ENCODE measurements at places on chromosomes 5 and 9.

- DNase-seq, result no peak
These were observed 453.3 kb downstream of the BNC2 start for GRCh38 chr9:16417161-16417560.

DNA sequence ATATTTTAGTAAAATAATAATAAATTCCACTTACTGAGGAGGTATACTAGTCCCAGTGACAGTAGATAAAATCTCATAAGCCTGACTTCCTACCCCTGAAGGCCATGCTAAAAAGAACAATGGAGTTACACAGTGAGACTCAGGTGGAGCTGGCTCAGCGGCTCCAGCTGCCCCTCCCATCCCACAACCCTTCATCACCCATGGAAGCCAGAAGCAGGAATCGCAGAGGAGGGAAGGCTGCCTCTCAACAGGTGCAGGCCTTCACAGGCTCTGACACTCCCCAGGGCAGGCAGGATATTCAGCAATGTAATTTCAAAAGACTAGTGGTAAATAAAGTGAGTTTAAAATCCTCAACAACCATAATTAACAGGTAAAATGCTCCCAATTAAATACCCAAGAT is 67.5 kb downstream of the FANCC start:
- no peak for DNase-seq

DNA sequence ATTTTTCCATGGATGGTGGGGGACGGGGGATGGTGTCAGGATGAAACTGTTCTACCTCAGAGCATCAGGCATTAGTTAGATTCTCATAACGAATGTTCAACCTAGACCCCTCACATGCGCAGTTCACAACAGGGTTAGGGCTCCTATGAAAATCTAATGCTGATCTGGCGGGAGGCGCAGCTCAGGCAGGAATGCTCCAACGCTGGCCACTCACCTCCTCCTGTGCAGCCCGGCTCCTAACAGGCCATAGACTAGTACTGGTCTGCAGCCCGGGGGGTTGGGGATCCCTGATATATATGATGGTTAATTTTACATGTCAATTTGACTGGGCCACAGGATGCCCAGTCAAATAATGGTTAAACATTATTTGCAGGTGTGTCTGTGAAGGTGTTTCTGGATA is 199.0 kb upstream of the NR4A3 start:
- no peak for DNase-seq

DNA sequence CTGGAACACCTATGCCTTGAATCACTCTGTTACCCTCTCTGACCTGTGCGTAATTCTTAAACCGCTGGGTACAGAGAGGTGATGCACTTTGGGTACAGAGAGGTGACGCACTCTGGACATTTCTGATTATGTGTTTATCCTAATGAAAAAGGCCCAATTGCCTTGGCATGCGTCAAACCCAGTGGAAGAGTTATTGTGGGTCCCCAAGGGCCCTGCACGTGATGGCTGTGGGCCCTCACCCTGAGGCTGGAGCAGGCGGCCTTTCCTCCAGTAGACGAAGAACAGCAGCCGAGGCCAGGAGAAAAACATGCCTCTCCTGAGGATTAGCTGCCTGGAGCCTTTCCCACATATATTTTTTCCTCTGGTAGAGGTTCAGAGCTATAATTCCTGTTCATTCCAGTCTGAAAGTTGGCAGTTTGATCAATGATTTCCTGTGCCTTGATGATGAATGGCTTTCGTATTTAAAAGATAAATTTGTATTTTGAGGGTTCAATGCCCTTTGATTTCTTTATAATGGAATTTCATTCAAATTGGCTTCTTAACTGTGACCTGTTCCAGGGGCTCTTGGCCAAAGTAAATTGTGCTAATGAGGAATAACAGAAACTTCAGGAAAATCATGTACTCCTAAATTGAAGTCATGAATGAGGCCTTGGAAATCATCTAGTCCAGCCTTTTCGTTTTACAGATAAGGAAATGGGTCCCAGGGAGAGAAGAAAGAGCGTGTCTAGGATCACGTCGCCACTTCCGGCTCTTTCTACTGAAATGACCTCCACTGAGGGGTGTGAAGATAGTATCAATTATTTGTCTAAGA is 22.8 kb downstream of the ACER2 start:
- no peak for DNase-seq

- no peak for DNase-seq
These were observed 75.2 kb downstream of the LMNB1 start for GRCh38 chr5:126852091-126852571.

GRCh38 chr9:79598562-79599345 is 27.0 kb downstream of the TLE4 start:
- no peak for DNase-seq

DNA sequence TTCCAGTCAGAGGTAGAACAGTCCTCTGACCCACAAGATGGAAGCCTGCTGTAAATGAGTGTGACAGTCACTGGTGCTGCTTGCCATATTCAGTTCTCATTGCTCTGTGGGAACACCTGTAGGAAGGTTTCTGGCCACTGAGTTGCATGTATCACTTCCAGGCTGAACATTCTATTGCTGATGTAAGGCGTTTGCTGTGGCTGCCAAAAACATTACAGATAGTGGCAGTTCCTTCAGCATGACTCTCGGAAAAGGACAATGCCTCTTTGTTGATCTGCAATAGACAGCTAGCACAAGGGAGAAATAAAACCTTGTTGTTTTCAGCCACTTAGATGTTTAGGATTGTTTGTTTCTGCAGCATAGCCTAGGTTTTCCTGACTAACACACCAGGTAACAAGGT is 217.2 kb downstream of the AGTPBP1 start:
- DNase-seq, result no peak

DNA sequence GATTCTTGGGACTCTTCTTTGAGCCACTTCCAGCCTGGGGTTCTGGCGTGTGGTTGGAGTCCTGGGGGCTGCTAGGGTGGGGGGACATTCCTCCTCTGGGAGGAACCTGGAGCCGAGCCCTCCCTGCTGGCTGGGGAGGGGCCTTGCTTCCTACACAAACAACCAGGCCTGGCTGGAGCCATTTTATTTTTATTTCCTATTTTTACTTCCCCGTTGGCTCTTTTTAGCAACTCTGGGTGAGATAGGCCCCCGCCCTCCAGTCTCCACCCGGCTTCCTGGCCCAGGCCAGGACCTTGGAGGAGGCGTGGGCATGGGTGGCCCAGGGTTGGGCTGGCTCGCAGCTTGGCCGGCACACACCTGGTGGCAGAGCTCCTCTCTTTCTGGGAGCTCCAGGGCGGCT is 15.1 kb downstream of the RXRA start:
- DNase-seq, result no peak

DNA sequence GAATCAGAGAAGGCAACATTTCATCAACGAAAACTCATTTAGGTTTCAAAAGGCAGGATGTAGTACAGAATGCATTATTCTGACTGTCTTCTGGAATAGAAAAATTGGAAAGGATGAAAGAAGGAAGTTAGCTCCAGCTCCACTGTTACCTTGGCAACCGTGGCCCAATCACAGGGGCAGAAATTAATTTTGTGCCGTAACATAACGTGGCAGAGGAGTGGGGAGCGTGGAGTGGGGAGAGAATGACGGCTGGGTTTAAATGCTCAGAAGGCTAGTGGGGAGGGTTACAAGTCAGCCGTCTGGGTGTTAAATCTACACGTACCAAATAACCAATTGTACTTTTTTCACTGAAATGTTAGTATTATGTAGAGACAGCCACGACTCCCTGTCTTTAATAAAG is 32.3 kb upstream of the EQTN start:
- DNase-seq, result no peak

- no peak for DNase-seq
These were observed 1.3 kb downstream of the PTPN3 start for GRCh38 chr9:109496841-109497225.

GRCh38 chr5:15350614-15351013 is 149.4 kb upstream of the FBXL7 start:
- no peak for DNase-seq

DNA sequence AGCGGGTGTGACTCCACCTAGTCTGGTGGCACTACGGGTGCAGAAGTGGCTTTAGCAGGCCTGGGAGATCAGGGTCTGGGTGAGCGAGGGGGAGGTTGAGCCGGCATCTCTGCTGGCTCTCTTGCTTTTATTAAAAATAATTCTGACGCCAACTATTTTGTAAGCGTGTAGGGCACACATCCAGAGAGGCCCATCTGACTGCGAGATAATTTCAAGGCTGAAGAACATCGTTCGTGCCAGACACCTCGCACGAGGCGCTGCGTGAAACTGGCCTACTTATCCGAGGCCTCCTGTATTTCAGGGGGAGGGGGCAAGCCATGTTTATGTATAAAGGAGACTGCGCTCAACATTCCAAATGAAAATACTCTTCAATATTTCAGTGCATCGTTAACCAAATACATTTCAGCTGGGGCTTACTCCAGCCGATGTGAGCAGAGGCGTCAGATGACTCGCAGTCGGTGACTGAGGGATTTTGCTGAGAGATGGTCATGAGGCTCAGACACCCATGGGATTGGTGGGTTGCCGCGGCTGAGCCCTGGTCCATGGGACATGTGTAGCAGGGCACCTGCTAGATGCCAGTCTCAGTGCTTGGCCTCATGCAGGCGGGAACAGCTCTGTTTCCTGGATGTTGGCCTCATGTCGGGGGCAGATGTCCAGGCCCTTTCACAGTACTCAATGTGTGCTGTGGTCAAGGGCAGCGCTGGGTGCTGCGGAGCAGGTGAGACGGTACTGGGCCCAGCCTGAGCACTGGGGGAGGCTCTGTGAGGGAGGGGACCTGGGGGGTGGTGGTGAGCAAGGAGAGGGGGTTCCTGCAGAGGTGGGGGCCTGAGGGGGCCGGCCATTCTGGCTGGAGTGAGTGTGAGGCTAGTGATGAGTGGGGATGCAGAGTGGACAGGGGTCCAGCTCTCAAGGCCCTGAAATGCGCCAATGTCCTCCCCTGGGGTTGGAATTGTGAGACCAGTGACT is 201.5 kb downstream of the DAB2IP start:
- DNase-seq, result no peak

GRCh38 chr5:107169867-107170266 is 500.9 kb downstream of the EFNA5 start:
- DNase-seq, result no peak

GRCh38 chr9:295576-295975 is 80.9 kb downstream of the DOCK8 start:
- DNase-seq, result no peak

DNA sequence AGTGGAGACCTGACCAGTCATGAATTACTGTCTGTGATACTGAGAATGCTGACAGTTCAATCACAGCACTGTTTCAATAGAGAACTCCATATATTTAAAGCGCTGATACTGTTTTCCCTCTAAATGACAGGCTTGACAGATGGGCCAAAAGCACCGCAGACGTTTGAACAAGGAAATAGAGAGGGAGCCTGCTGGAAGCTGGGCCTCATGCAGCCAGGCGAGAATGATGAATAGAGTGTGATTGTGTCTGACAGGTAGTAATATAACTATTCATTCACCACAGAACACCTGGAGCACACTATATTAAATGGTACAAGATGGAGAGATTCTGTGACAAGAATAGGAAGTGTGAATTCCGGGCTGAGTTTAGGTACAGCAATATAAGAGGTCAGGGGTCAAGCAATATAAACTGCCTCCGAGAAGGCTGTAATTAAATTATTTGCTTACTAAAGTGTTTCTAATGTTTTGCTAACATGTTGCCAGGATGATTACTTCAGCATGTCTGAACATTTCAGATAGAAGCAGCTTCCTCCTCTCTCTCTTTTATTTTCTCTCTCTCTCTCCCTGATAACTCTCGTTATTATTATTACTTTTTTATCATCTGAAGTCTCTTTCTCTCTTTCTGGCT is 297.7 kb downstream of the CSNK1G3 start:
- DNase-seq, result no peak

- no peak for DNase-seq
These were observed 13.4 kb upstream of the SLC2A6 start for GRCh38 chr9:133492061-133493021.

DNA sequence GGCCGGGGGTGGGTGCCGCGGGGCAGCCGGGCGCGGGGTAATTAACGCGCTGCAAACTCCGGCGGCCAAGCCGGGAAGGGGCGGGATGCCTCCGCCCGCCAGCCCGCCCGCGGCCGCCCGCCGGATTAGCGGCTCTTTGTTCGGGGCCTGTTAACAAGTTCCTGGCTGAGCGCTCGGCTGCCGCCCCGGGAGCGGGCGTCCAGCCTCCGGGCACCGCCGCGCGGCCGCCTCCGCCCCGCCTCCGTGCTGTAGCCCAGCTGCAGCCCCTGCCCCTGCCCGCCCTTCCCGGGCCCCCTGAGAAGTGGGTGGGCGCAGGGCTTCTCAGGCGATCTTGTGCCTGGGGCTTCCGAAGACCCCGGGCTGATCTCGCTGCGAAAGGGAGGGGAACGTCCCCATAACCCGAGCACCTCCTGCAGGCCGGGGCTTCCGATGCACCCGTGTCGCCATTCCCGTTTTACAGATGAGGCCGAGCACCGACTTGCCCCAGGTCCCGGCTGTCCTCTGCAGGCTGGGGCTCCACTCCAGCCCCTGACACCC is 7.5 kb downstream of the UNC5A start:
- no peak for DNase-seq

DNA sequence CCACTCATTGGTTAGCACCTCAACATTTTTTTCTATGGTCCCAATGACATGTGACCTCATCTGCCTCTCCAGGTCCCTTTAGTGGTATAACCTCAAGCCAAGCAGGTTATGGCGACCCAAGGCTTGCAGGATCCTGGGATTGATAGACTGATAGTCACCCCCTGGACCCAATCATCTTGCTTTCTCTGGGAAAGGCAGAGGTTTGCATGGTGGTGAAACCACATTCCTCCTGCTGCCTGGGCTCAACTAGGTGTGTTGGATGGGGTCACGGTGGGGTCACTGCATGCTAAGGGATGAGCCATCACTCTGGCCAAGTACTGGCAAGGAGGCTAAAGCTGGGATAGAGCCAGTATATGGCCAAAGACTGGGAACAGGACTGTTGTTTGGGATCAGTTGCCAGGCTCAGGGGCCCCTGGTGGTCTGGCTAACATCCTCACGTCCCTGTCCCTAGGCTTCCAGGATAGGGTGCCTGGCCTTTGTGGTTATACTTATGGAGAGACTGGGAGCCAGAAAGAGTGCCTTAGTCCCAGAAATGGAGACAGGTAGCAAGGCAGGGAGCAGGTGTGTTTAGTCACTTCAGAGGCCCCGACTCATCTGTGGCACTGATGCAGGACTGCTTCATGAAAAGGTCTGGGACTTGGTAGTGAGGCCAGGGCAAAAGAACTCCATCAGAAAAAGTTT is 4.6 kb upstream of the SMIM32 start:
- no peak for DNase-seq

DNA sequence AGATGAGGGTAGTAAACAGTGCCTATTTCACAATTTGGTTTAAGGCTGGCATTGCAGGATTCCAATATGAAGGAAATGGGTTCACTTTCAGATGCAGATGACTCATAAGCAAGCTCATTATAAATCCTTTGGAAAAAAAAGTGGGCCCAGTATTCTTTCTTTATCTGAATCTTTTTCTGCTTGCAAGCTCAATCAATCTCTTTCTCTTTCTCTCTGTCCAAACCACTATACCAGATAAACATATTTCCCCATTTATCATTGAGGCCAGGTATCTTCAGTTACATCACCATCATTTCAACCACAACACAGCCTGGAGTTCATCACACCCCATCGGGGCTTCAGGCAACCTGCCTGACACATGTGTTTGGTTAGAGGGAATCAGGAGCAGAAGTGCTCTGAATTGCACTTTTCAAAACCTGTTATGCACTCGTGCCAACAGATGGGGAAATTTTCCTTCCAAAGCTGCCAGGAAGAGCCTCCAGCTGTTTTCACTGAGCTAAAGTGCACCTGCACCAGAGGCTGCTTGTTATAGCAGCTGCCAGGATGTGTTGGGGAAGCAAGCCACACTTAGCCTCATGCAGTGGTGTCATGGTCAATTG is 30.0 kb upstream of the MAMDC2 start:
- no peak for DNase-seq

GRCh38 chr5:91556-92263 is at the start of gene PLEKHG4B:
PLEKHG4B (plus strand) TSS chr5:92168; CDS start chr5:92232, 64 bp downstream.
- no peak for DNase-seq
